ENCODE measurements at places on chromosomes 5 and 9.

- no peak for DNase-seq
Measured at GRCh38 chr9:5554254-5554653, 43.9 kb downstream of the PDCD1LG2 start.

DNA sequence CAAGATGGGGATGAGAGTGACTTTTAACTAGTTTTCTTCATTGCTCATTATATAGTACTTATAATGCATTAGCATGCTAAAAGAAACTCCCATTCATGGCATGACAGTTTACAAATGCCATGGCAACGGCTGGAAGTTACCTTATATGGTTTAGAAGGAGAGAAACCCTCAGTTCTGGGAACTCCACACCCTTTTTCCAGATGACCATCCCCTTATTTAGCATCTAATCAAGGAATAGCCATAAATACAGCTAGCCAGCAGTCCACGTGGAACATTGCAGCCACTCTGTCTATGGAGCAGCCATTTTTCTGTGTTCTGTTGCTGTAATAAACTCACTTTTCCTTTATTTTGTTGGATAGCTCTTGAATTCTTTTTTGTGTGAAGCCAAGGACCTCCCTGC, 1137.8 kb downstream of the CDH18 start:
- no peak for DNase-seq

GRCh38 chr5:16489322-16489791, 23.8 kb upstream of the ZNF622 start:
- no peak for DNase-seq

GRCh38 chr9:126361810-126362238, 35.2 kb downstream of the MVB12B start:
- no peak for DNase-seq

DNA sequence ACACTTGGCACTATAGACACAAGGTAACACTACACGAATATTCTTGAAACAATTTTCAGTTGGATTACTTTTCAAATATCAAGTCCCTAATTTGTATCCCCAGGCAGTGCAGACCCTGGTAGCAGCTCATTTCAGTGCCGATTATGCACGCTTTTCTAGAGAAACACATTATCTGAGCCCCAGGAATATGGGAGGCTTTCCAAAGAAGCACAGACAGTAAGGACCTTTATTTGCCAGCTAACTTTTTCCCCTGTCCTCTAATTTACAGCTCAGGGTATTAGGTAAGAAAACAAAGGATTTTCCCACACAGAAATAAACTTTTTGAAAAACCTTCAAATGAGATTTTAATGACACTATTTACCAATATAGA, 852.3 kb upstream of the DMAC1 start:
- no peak for DNase-seq

DNA sequence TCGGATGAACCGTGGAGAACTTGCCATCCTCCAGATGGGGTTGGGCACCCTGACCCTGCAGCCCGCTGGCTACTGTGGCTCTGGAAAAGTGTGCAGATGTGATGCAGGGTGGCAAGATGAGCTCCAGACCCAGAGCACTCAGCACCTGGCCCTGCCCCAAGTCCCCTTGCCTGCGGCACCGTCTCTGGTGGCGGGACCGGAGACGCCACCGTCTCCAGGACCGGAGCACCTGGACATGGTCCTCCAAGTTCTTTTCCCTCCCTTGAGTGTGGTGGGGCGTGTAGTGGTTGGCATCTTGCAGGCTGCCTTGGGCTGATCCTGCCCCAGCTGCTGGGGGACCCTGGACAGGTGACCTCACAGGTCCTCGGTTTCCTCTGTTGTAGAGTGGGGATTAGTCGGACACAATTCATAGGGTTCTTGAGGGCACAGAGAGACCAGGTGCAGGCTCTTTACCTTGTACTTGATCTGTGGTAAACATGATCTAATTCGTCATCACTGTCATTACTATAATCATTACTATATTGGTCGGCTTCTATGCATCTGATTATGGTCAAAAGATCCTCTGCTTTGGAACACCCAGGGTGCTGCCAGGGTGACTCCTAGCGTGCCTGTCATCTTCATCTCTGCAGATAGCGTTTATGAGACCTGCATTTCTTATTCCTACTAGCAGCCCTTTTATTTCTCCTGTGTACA, 83.5 kb downstream of the COL5A1 start:
- no peak for DNase-seq

DNA sequence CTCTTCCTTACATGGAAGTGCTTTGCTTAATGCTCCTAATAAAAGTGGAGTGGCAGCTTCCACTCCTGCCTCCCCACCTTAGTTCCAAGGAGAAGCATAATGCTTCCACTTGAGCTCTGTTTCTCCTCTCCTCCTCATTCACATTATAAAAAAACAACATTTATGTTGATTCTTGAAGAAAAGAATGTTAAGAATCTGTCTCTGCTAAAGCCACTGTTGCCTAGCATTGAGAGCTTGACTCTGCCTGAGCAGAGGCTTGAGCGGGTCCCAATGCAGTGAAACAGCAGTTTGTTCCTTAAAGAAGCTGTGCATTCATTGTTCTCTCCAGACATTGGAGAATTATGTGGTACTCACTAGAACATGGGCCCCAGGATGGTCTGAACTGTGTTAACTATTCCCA, 101.5 kb upstream of the GHR start:
- DNase-seq: no peak

All from stimulated activated CD8-positive, alpha-beta memory T cell treated with anti-CD3 and anti-CD28 coated beads, Interleukin-4, amount 100 ng/mL, for 1 hour (primary cell).